ENCODE measurements at places on chromosomes 11 and 22.

- DNase-seq, result no peak
These were observed 123.3 kb downstream of the METTL15 start for GRCh38 chr11:28231475-28231874.

GRCh38 chr11:10640308-10640707 is 53.2 kb downstream of the IRAG1 start:
- peak; percentile 78 for DNase-seq

- no peak for DNase-seq
These were observed 11.8 kb downstream of the IL17REL start for GRCh38 chr22:50000587-50001387.

DNA sequence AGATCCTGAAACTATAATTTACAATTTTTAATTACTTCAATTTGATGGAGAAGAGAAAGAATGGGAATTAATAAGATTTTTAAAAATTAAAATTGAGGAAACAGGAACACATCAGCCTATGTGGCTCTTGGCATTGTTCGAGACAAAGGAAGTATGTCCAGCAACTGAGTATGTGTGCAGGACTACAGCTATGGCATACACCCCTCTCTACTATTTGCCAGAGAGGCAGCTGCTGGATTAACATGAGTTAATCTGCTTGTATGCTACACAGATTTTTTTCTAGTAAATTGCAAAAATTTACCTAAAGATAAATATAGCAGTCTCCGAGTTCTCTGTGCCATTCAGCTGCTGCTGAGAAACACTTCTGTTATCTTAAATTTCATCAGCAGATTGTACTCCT is 70.6 kb downstream of the PHF21A start:
- DNase-seq, result no peak

GRCh38 chr22:36795633-36796032 is 19.7 kb upstream of the IFT27 start:
- no peak for DNase-seq

DNA sequence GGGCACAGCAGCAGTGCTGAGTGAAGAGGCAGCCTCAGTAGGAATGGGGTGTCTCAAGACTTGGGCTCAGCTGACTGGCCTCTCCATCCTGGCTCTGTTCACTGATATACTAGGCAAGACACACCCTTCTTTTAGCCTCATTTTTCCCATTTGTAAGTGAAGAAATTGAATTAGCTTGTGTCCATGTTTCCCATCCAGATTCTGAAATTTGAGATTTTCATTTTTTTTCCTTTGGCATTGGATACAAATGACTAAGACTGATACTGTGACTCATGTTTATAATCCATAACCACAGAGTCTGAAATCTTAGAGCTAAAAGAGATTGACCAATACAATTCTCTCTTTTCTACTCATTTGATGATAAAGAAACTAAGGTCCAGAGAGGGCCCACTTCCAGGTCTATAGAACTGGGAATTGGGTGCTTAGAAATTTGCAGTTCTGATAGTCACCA is 110.9 kb downstream of the KCNC1 start:
- DNase-seq, result no peak

DNA sequence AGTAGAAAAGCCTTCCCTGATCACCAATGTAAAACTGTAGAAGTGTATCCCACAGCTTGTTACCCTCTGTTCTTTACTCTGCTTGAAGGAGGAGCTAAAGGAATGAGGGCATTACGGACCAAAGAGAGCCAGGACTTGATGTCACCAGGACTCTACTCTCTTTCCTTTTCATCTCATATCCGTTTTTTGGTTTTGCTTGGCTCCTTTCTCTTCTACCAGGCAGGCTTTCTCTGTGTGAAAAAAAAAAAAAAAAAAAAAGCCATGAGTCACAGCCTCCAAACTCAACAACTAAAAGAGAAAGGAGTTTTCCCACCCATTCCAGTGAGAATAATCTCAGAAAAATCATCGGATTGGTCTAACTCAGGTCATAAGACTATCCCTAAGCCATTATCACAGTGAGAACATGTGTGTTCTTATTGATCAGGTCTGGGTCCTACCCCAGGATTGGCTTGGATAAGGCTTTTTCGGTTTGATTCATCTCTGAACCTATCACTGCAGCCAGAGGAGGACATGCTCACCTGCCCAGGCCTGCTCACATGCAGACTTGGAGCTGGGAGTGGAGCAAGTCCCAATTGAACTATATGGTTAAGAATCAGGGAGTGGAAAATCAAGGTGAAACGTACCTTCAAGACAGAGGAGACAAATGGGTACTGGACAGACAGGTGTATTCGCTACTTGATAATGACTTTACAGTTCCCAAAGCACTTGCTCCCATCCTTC is 19.4 kb upstream of the LRRC55 start:
- DNase-seq, result no peak

GRCh38 chr22:28450109-28450508 is 229.5 kb downstream of the TTC28 start:
- DNase-seq, result no peak

GRCh38 chr11:56852131-56852530 is 103.6 kb upstream of the OR9G4 start:
- no peak for DNase-seq

GRCh38 chr22:31577711-31578110 is 81.4 kb downstream of the SFI1 start:
- no peak for DNase-seq

DNA sequence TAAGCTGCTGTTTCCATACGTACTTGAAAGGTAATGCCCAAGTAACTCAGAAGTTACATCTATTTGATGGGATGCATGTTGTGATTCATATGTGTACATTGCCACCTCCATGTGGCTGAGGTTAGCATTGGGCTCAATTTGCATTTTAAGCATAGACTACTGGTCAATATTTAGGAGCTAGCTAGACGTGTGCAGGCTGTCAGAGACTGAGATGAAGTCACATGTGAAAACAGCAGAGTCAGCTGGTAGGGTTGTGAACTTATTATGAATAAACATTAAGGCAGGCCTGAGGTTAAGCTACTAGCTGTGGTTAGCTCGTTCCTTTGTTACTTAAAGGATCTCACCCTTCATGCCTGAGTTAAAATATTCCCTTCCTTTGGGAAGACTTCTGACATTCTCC is 114.5 kb upstream of the MTNR1B start:
- no peak for DNase-seq

DNA sequence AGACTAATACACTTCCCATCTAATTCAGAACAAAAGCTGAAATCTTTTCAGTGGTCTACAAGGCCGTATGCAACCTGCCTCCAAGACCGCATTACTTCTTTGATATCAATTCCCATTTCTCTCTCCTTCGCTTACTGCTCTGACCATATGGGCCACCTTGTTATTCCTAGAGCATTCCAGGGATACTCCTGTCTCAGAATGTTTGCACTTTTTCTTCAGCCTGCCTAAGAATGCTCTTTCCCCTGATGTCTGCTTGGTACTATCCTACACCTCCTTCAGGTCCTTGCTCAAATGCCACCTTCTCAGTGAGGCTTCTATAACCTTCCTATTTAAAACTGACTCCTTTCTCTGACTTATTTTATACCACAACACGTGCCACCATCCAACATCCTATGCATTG is 71.2 kb downstream of the MAML2 start:
- no peak for DNase-seq

GRCh38 chr11:130806746-130807145 is 109.5 kb downstream of the SNX19 start:
- DNase-seq, result no peak

- DNase-seq, result no peak
These were observed at the start of gene GNAZ for GRCh38 chr22:23070418-23071229. GNAZ (plus strand) TSS chr22:23070519; CDS start chr22:23095696, 25,177 bp downstream.

DNA sequence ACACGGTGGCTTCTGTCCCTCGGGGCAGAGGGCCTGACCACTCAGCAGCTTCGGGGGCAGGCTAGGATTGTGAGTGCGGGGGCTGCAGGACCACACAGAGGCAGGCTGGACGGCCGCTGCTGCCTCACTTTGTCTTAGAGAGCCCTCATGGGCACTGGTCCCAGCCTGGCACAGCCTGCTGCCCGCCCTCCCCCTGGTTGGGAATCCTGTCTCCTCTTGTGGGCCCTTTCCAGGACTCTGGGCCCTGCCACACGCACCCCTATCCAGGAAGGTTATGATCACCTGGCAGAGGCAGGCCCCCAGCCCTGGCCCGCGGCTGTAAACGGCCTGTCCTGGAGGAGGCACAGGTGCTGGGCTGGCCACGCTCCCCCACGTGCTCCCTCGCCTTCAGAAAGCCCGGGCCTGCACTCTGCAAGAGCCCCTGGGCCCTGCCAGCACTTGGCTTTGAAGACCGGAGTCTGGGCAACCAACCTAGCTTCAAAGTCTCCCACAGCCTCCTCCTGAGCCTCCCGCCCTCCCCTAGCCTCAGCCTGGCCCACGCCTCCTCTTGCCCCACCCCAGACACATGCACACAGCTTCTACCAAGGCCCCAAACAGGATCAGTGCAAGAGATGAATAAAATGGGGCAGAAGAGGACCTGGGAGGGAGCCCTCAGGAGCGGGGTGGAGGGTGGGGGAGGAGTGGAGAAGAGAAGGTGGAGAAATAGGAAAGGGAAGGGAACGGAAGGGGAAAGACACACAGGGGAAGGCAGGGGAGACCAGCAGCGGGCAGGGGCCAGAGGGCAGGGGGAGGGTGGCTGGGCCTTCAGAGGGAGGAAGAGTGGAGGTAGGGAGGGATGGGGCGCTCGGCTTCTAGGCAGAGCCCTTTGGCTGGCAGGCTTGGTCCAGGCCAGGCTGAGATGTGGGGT is 31.0 kb downstream of the SYT7 start:
- no peak for DNase-seq

- no peak for DNase-seq
These were observed 88.5 kb downstream of the ARL14EP start for GRCh38 chr11:30411383-30411782.

GRCh38 chr11:28559492-28559891 is 451.3 kb downstream of the METTL15 start:
- no peak for DNase-seq

DNA sequence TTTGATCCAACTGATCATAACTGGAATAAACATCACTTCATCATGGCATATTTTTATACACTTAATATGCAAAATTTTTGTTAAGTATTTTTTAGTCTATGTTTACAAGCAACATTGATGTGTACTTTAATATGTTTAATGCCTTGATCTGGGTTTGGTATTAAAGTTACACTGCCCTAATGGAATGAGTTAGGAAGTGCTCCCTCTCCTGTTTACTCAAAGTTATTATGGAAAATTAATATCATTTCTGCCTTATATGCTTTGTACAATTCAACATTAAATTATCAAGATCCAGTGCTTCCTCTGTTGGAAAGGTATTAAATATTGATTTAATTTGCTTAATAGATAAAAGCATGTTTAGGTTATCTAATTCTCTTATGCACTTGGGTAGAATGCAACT is 927.3 kb upstream of the RAG2 start:
- DNase-seq, result no peak

- DNase-seq, result peak; percentile 57
These were observed 13.7 kb downstream of the NFRKB start for GRCh38 chr11:129881570-129882170.

GRCh38 chr11:17273211-17273610 is 3.3 kb upstream of the NUCB2 start:
- DNase-seq, result no peak

DNA sequence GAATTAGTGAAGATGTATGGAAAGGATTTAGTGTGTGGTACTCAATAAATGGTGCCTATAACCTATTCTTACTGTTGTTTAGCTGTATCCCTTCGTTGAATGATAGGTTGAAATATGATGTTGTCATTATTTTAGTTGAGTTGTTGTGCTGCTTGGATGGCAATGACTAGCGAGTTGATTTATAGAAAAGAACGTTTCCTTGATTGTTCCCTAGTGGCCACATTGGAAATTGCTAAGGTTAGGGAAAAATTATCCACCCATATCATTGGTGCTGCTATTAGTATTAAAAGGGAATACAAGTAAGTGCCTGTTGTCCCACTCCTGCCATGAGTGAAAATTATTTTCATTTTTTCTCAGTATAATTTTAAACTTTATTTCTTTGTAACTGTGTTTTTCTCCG is 14.5 kb downstream of the EMSY start:
- DNase-seq, result no peak

- DNase-seq, result no peak
These were observed 21.4 kb downstream of the UQCR10 start for GRCh38 chr22:29788339-29789279.

DNA sequence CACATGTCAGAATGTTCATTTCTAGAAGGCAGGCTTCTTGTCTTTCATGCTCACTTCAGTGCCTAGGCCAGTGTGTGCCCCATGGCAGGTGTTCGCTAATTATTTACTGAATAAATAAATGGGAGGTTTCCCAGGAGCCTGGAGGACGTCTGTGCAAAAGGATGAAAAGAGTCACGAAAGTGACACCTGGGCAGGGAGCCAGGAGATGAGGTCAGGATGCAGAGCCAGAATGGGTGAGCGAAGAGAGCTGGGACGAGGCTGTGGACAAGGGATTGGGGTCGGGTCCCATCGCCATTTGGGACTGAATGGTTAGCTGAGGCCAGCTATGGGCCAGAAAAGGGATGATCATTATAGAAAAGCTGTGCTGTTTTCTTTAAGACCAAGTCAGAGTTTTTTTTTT is 560.4 kb downstream of the TBC1D22A start:
- no peak for DNase-seq

GRCh38 chr22:18005201-18005926 is 19.0 kb downstream of the MICAL3 start:
- DNase-seq, result peak; percentile 41

DNA sequence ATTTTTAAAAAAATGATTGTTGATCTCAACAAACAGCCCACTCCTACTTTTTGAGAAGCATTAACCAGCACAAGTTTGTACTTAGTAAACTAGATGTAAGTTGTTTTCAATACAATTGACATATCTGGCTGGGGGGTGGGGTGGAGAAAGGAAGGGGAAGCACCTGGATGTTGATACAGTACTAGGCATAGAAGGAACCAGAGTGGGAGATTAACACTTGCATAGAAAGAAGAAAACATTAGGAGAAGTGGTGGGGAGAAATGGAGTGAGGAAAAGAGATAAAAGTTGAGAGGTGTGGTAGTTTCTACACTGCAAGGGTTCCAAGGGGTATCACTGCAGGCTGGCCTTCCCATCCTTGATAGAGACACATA is 10.6 kb upstream of the GAB2 start:
- DNase-seq, result no peak

GRCh38 chr11:43150697-43151096 is 161.1 kb upstream of the API5 start:
- no peak for DNase-seq

GRCh38 chr22:31302006-31302405 is 9.7 kb upstream of the PIK3IP1 start:
- DNase-seq, result no peak

GRCh38 chr11:103395612-103396011 is 286.4 kb downstream of the DYNC2H1 start:
- no peak for DNase-seq

GRCh38 chr11:110251836-110252235 is 44.6 kb downstream of the RDX start:
- no peak for DNase-seq

- no peak for DNase-seq
These were observed 15.7 kb downstream of the MRGPRF start for GRCh38 chr11:68997124-68997994.

GRCh38 chr11:32267679-32268187 is 167.6 kb downstream of the WT1 start:
- no peak for DNase-seq

GRCh38 chr22:22181341-22181850 is 63.2 kb upstream of the VPREB1 start:
- DNase-seq, result no peak
